ENCODE measurements at places on chromosomes 12 and 14.

- DNase-seq, result no peak
Observed at GRCh38 chr14:51507511-51507905, 144.2 kb upstream of the FRMD6 start.

GRCh38 chr12:109944561-109945359 lies 44.7 kb downstream of the TCHP start:
- no peak for DNase-seq

DNA sequence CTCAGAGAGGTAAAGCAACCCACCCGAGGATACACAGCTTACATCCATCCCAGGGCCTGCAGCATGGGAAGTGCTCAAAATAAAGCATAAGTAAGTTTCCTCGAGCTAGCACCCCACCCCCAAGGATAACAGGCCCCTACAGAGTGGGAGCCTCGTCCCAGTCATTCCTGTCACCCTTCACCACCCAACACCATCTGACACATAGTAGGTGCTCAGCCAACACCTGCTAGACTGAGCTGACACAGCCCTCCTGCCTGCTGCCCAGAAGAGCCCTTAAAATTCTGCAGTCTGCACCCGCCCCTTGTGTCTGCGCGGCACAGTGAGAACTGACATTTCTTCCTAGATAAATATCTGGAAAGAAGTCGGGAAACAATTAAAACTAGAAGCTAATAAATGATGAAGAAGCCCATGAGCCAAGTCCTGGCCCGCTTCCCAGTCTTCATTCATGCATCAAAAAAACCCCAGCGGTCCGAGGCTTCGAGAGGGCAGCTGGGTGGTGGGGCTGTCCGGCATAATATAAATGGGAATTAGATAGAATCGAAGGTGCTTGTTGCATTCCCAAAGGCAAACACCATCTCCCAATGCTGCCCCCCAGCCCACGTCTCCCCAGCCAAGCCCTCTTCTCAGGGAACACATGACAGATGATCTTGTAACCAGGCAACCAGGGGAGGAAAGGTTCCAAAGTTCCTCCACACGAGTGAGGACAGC lies 76.2 kb downstream of the BCL11B start:
- DNase-seq, result no peak

- DNase-seq, result no peak
Observed at GRCh38 chr14:72647782-72648181, 246.1 kb downstream of the DPF3 start.

DNA sequence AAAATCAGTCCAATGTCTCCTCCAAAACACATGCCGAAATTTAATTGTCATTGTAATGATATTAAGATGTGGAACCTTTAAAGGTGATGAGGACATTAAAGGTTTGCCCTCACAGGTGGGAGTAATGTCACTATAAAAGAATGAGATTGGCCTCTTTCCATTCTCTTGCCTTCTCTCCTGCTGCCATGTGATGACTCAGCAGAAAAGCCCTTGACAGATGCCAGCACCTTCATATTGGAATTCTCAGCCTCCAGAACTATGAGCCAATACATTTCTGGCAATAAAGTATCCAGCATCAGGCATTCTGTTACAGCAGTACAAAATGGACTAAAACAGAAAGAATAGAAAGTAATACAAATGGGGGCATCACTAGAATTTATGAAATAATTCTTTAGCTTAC lies 609.7 kb downstream of the SLC16A7 start:
- no peak for DNase-seq

- no peak for DNase-seq
Observed at GRCh38 chr14:64671591-64671990, 32.6 kb upstream of the PLEKHG3 start.

- DNase-seq, result no peak
Observed at GRCh38 chr12:52274521-52275120, at the start of gene KRT86. TSS of gene KRT86 (plus strand) at chr12:52274645. CDS start at chr12:52301917, 27,272 bp downstream.

DNA sequence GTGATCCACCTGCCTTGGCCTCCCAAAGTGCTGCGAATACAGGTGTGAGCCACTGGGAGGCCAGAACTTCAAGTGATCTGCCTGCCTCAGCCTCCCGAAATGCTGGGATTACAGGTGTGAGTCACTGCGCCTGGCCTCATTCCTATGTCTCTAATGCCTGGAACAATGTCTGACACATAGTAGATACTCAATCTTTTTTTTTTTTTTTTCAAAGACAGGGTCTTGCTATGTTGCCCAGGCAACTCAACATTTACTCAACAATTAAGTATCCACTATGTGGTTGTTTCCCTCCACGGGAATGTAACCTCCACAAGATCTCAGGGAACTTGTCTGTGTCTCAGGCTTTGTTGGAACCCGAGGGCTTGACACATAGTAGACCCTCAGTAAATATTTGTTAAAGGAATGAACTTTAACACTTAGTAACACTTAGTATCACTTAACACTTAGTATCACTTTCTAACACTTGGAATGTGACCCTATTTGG lies 3.0 kb upstream of the TMEM120B start:
- no peak for DNase-seq

GRCh38 chr14:57999471-57999870 lies 133.6 kb upstream of the SLC35F4 start:
- no peak for DNase-seq
